ENCODE measurements at places on chromosomes 7 and 10. TPM values are rescaled to one million over a fixed set of nuclear protein-coding genes. Genes with fewer than 3 reads are reported as not detected.

- DNase-seq: peak; percentile 36
Observed at GRCh38 chr7:26857506-26858240, 6.7 kb downstream of the SKAP2 start.

GRCh38 chr7:20402747-20403230 lies 72.1 kb downstream of the ITGB8 start:
- no peak for DNase-seq

The PCLO gene
- under 0.01 TPM for total RNA-seq

DNA sequence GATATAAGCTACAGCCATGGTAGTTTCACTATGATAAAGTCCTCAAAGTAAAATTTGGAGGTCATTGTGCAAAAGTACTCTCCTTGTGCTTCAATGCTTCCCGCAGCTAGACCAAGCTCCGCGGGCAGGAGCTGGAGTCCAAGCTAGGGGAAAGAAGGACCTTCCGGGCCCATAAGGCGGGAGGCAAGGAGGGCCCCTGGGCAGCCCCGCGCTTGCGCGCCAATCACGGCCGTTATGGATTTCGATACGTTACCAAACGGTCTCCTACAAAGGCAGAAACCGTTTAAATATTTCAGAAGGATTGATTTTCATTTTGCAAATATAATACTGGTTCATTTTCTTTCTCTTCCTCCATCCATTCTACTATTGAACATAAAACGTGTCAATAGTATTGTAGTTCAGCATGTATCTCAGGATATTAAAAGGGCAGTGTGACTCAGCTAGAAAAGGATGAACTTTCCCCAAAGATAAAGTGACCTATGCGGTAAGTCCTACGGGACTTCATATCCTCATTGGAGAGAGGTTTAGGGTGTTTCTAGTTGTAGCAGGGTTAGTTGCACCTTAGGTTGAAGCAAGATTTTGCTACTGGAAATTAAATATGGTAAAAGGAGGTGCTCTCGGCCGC lies 128.0 kb downstream of the KIF20B start:
- no peak for DNase-seq

The PAPOLB gene
- total RNA-seq: under 0.01 TPM

GRCh38 chr10:79044846-79045245 lies 23.9 kb upstream of the ZMIZ1 start:
- peak; percentile 22 for DNase-seq

DNA sequence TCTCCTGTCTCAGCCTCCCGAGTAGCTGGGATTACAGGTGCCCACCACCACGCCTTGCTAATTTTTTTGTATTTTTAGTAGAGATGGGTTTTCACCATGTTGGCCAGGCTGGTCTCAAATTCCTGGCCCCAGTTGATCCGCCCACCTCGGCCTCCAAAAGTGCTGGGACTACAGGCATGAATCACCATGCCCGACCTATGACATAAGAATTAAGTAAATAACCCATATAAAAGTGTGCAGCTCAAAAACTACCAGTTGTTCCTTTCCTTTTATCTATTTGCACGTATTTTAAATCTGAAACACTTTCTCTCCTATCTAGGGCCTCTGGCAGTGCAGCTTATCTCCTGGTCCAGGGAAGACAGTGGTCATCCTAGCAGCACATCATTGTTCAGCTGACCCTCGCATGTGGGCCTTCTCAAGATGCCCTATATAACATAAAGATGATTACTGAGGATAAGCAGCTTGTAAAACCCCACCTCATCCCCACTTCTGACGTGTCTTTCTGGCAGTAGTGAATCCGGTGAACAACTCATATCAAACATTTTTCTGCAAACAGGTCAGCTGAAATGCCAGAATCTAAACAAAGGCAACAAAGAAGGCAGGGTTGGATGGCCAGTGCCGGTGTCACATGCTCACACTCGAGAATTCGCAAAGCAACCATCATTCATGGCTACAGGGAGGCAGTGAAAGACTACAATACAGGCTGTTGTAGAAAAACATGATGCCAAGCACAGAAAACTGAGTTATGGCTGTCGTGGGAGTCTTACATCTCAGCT lies 36.0 kb upstream of the KCNIP2 start:
- DNase-seq: peak; percentile 71

DNA sequence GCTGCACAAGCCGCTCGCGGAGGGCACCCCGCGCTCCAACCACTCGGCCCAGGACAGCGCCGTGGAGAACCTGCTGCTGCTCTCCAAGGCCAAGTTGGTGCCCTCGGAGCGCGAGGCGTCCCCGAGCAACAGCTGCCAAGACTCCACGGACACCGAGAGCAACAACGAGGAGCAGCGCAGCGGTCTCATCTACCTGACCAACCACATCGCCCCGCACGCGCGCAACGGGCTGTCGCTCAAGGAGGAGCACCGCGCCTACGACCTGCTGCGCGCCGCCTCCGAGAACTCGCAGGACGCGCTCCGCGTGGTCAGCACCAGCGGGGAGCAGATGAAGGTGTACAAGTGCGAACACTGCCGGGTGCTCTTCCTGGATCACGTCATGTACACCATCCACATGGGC lies 50.0 kb downstream of the FIGNL1 start:
- DNase-seq: peak; percentile 31

DNA sequence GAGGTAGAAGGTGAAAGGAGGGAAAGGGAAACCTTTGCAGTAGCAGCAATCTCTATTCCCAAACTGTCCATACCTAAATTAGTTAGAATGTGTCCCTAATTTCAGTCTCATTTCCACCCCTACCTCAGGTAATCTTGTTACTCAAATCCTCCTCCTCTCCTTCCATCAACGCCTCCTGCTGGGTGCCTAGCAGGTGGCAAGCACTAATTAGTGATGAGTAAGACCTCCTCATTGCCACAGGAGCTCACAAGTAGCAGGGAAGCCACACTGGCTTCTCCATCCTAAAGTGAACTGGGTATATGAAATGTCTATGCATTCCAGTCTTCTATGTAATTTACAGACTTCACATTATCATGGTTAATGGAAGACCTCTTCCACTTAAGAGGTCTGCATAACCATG lies 25.7 kb upstream of the FAM133B start:
- DNase-seq: no peak

GRCh38 chr10:132143162-132143561 lies 43.6 kb upstream of the DPYSL4 start:
- no peak for DNase-seq

The OR2A12 gene
- not detected for total RNA-seq

GRCh38 chr10:17256627-17257026 lies 28.6 kb downstream of the VIM start:
- no peak for DNase-seq

- peak; percentile 89 for DNase-seq
Observed at GRCh38 chr7:6652446-6653011, 15.4 kb downstream of the ZNF316 start.

GRCh38 chr7:18515067-18515466 lies 19.5 kb downstream of the HDAC9 start:
- DNase-seq: no peak

DNA sequence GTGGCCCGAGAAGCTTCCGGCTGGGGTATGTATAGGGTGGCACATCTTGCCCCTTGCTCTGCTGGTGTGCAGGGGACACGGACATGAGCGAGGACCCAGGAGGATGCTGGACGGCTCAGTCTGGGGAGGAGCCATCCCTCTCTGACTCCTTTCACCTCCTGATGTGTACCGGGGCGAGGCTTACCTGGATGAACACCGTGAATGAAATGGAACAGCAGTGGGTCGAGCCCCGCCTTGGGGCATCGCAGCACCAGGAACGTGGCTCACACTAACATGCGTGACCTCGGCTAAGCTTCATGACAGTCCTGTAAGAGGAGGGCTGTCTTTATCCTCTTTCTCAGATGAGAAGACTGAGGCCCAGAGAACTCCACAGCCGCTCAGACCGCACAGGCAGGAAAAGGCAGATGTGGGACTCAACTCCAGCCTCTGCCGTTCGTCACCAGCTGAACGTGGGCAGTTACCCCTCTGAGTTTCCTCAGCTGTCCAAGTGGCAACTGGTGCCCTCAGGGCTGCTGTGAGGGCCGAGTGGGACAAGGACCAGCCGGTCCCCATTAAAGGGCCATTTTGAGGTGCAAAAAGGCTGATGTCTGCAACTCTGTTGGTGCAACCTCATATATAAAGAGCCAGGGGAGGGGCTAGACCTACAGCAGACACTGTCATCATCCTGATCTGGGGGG lies 54.5 kb downstream of the INSIG1 start:
- peak; percentile 71 for DNase-seq

- DNase-seq: no peak
Observed at GRCh38 chr10:133115976-133116375, 28.3 kb downstream of the ADGRA1 start.

- DNase-seq: no peak
Observed at GRCh38 chr10:62046522-62047227, 145.2 kb downstream of the ARID5B start.

DNA sequence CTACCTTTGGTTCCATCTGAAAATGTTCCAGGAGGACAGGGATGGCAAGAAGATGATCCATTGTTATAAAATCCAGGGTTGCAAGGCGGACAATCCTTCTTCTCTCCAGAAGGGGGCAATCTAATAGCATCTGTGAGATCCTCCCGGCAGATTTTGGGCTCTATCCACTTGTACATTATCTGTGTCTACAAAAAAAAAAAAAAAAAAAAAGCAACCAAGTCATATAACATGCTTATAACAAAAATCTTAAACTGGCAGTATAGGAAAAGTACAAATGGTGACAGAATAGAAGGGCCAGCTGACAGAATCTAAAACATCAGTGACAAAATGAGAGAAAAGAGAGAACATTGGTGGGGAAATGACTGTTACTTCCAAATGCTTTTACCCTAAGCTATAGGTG lies 132.7 kb downstream of the ELAPOR2 start:
- DNase-seq: no peak

GRCh38 chr10:44198096-44198779 lies 186.7 kb downstream of the CXCL12 start:
- no peak for DNase-seq

The STAG3 gene
- 0.59 TPM for total RNA-seq

DNA sequence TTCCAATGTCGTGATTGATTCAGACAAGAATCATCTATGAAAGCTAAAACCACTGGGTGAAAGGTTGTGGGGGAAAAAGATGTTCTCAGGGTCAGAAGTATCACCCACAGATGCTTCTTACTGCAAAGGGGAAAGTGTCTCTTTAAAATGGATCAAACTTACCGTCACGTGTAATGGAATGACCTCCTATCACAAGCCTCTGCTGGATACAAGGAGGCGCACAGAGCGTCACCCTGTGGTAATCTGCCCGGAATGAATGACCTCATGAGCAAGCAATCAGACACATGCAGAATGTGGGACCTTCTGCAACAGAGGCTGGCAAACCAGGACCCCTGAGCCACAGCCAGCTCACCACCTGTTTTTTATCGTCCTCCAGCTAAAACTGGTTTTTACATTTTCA lies 33.0 kb downstream of the WIPF3 start:
- DNase-seq: peak; percentile 75
